Osteoblast (primary cell): ENCODE measurements at places on chromosomes 2 and 18.

DNA sequence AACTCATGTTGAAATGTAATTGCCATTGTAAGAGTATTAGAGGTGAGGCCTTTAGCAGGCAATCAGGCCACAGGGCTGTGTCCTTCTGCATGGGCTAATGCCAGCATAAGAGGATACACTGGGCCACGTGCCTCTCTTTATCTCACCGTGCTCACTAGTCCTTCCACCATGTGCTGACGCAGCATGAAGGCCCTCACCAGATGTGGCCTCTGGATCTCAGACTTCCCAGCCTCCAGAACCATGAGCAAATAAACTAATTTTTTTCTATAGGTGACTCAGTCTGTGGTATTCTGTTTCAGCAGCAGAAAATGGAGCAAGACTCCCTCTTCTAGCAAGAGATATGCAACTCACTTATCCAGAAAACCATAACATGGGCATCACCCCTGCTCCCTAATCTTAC, 149.7 kb upstream of the ZNF236 start:
- DNase-seq, result no peak

DNA sequence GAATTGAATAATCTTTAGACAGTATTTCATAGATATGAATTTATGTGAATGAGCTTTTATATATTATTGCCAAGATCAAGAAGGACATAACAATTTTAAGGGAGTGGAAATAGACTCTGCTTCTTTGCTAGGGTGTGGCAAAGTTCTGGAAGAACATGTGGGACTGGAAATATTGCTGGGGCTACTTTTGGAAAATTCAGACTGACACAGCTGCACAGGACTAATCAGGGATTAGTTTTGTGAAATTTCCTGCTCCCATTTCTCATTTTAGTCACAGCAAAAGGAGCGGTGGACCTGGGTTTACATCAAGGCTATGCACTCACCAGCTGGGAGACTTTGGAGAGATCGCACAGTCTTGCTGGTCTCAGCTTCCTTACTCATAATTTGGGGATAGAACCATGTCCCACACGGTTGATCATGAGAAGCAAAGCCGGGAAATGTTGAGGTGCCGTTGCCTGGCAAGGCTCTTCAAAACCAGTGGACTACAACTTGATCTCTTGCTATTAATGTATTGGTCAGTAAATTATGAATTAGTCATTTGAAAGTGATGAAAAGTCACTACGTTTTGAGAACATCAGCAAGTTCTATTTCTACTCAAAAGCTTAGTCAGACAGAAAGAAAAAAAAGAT, 42.4 kb downstream of the IL1RL2 start:
- no peak for DNase-seq

- no peak for DNase-seq
These were observed 256.6 kb upstream of the NT5C1B start for GRCh38 chr2:18845854-18846445.

DNA sequence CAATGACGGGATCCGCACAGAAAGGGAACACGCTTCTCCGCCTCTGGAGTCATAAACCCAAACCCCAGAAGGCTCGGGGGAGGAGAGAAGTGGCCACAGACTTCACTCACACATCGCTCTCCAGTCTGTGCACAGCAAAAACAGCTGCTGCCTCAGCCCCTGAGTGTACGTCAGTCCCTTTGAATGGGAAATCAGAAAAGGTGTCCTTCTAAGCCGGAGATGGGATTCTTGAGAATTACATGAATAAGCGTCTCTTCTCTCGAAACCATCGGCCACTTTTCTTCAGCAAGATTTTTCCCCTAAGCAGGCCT, 78.3 kb downstream of the PDCL3 start:
- no peak for DNase-seq

DNA sequence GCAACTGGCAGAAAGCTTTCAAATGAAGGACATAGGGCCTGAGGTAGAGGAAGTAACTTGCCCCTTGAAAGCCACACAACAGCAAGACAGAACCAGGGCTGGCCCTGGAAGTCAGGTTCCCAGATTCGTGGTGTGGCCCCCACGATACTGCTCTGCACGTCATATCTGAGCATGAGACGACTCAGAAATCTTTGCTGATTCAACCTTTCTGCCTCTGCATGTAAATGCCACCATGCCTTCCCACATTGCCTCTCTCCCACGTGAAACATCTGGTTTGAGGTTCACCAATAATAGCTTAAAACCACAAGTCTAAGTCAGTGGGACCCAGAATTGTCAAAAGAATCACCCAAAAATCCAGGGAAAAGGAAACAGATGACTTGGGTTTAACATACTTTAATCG, 214.0 kb upstream of the TRIB2 start:
- no peak for DNase-seq

- DNase-seq, result peak; percentile 90
These were observed 82.3 kb upstream of the LDLRAD4 start for GRCh38 chr18:13136056-13136903.

GRCh38 chr2:231388725-231389346, 6.7 kb upstream of the B3GNT7 start:
- peak; percentile 68 for DNase-seq

- DNase-seq, result no peak
These were observed 31.8 kb downstream of the SMAD2 start for GRCh38 chr18:47898696-47899095.

DNA sequence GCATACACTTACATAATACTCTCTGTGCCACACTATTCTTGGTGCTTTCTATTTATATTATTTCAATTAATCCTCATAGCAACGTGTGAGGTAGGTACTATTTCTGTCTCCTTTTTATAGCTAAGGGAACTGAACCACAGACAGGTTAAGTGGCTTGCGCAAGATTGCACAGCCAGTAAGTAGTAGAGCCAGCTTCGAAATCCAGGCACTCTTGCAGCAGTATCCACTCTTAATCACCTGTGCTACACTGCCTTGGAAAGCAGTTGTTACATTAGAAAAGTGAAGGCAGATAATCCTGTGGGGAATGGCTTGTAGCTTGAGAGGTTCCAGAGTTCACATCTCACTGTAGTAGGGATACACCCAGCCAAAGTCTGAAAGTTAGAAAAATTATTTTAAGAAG, 198.3 kb downstream of the LDLRAD4 start:
- DNase-seq, result peak; percentile 52

GRCh38 chr2:69975136-69975852, 13.9 kb upstream of the ASPRV1 start:
- DNase-seq, result no peak

GRCh38 chr2:81445176-81445575, 1140.6 kb upstream of the LRRTM1 start:
- DNase-seq, result no peak

DNA sequence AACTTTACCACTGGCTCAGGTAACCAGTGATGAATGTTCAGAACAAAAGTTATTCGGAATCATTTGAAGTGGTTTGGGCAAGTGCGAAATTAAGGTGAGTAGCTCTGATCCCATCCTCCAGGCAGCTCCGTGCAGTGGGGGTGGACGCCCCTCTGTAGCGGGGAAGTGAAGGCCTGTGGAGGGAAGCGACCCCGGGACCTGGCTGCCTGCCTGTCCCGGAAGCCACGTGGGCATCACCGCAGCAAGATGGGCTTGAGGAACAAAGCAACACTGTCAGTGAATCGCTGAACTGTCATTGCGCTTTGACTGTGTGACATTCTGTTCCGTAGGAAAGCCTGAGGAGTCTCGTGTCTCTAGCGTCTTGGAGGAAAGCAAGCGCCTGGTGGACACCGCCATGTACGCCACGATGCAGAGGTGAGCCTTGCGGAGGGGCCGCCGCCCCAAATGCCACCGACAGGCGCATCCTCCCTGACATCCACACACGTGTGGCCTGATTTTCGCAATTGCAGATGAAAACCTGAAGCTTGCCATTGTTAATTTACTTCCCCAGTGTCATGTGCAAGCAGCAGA, 9.5 kb downstream of the TPO start:
- no peak for DNase-seq

DNA sequence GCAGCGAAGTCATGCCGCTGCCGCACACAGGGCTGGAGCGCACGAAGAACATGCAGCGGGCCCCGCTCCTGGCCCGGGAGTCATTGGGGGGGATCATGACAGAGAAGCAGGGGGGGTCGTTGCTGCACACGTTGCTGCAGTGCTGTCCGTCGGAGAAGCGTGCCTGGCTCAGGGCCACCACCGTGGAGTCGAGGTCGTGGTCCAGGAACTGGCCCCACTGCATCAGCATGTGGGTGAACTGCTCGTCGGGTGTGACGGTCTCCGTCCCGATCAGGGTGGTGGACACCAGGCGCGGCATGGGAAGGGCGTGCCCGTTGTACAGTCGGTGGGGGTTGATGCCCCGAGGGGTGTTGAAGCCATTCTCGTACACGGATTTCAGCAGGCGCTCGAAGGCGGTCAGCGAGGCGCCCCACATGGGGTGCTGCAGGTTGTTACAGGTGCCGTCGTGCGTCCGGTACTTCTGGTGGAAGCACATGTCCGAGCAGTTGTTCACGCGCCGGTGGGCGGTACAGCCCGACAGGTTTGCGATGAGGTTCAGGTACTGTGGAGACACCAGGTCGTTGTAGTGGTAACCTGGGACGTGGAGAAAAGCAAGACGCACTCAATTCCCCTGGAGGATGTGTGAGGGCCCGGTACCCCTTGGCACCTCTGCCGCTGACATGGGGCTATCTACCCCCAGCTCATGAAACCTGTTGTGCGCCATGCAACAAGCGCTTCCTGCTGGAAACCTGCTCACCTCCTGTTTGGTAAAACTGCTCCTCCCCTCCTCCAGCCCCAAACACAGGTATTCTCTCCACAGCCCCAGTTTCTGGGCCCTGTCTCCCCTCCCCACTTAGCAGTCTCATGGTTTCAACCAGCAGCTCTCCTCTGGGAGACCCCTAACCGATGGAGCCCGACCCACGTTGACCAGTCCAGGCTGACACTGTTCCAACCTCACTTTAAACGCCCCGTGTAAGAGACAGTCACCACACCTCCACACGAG, 94.9 kb downstream of the PXDN start:
- DNase-seq, result peak; percentile 69

- peak; percentile 6 for DNase-seq
These were observed 888 bp downstream of the FASTKD2 start for GRCh38 chr2:206766057-206766930.

DNA sequence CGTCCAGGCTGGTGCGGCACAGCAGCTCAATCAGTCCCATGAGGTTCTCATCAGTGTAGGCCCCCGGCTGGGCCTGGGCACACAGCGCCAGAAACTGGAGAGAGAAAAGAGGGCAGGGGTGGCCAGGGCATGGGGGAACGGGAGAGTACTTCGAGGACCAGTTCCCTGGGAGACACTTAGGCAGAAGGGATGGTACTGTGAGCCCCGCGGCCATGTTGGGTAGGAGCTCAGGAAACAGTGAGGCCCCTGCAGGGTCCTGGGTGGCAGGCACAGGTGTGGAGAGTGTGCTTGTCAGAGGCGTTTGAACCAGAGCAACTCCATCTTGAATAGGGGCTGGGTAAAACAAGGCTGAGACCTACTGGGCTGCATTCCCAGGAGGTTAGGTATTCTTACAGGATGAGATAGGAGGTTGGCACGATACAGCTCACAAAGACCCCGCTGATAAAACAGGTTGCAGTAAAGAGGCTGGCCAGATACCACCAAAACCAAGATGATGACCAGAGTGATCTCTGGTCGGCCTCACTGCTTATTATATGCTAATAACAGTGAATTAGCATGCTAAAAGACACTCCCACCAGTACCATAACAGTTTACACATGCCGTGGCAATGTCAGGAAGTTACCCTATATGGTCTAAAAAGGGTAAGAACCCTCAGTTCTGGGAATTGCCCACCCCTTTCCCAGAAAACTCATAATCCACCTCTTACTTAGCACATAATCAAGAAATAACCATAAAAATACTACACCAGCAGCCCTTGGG, 51.9 kb upstream of the SEMA4C start:
- peak; percentile 32 for DNase-seq

- DNase-seq, result peak; percentile 85
These were observed 5.4 kb downstream of the SNORC start for GRCh38 chr2:232875256-232876121.

- no peak for DNase-seq
These were observed 64.6 kb downstream of the TGIF1 start for GRCh38 chr18:3514312-3515216.

DNA sequence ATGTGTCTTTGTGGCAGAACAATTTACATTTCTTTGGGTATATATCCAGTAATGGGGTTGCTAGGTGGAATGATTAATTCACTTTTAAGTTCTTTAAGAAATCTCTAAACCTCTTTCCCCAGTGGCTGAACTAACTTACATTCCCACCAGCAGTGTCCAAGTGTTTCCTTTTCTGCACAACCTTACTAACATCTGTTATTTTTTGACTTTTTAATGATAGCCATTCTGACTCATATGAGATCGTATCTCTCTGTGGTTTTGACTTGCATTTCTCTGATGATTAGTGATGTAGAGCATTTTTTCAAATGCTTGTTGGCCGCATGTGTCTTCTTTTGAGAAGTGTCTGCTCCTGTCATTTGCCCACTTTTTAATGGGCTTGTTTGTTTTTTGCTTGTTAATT, 43.1 kb upstream of the PTH2R start:
- DNase-seq, result peak; percentile 82

GRCh38 chr2:76197428-76197827, 486.7 kb upstream of the GCFC2 start:
- no peak for DNase-seq

- DNase-seq, result peak; percentile 92
These were observed 129.7 kb downstream of the TGIF1 start for GRCh38 chr18:3579701-3580100.

DNA sequence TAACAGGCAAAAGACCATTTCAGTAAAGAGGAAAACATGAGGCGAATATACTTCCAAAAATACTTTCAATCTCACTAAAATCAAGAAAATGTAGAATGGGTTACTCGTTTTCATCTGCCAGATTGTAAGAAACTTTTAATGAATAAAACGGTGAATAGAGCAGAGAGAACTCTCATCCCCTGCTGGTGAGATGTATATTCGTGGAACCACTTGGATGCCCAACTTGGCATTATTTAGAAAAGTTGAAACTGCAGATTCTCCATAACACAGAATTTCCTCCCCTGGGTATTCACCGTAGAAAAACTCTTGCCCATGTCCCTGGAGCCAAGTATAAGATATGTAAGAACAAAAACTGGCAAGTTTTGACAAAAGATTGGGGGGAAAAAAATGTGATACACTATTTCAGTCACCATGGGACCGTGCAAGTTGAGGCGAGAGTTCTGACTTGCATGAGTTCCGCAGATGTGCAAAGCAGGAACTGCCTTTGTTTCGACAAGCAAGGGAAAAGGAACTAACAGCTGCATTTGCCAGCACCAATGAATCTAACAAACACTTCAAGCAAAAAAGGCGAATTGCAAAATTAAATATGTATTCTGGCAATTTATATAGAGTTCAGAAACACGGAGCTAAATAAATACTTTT, 14.8 kb downstream of the TIMM21 start:
- DNase-seq, result no peak

DNA sequence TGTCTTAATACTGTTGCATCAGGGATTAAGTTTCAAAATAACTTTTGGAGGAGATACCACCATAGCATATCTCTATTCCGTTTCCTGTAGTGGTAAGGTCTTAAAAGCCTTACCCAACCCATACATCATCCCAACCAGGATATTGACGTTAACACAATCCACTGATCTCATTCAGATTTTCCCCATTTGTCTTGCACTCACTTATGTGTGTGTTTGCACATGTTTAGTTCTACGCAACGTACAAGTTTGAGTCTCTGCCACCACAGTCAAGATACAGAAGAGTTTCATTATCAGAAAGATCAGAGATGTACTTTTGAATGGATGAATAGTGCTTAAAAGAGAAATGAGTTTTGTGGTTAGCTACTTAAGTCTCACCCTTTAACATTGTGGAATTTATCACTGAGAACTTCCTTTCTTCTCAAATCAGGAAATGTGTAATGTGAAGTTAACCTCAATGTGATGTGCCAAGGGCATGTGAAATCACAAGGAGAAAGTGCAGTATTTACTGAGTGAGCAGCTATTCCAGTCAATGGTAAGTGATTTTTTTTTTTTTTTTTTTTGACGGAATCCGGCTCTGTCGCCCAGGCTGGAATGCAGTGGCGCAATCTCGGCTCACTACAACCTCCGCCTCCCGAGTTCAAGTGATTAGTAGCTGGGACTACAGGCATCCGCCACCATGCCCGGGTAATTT, 69.2 kb upstream of the EPHA4 start:
- no peak for DNase-seq
